ENCODE measurements at places on chromosomes 5 and 9. TPM values are rescaled to one million over a fixed set of nuclear protein-coding genes. Genes with fewer than 3 reads are reported as not detected.

LAMC3 gene
- total RNA-seq: not detected

MSMP gene
- total RNA-seq: not detected

ZNF618 gene
- 13.6 TPM for total RNA-seq

TMEM215 gene
- not detected for total RNA-seq

GLRA1 gene
- total RNA-seq: not detected

TMEM174 gene
- total RNA-seq: not detected
